Muscle of leg (tissue), 16 donors: ENCODE measurements at places on chromosomes 3 and 15.

DNA sequence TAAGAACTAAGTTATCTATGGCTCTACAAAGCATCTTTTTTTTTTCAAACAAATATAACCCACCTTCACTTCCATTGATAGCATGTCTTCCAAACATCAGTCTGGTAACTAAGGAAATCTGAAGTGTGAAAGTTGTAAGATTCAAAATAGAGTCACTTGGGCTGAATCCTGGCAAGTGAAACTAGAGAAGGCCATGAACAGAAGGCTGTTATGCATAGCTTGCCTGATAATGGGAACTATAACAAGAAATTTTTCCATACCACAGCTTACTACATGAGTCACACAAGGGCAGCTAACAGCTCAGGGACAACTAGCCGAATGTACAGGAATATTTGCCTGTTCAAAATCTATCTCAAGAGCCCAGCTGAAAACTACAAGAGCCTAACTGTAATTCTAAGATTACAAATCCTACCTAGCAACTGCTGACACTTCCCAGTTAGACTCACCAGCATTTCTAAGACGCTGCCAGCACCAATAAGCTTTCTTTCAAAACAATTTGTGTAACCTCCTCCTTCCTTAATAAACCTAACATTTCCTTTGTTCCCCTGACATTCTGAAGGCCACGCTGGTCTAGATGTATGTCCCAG lies 1066.5 kb downstream of the PLOD2 start:
- DNase-seq: peak; percentile 41

GRCh38 chr3:143001369-143002082 lies at the start of gene U2SURP:
Gene U2SURP, plus strand, starts transcription at chr3:143001570. Its CDS starts 59 bp downstream, at chr3:143001629.
- peak; percentile 100 for DNase-seq

GRCh38 chr3:189772584-189772983 lies 141.4 kb downstream of the TP63 start:
- DNase-seq: peak; percentile 22

- DNase-seq: no peak
Observed at GRCh38 chr3:150446470-150446977, 38.4 kb downstream of the TSC22D2 start.

GRCh38 chr3:130088061-130088460 lies 6.4 kb downstream of the ALG1L2 start:
- DNase-seq: no peak

- no peak for DNase-seq
Observed at GRCh38 chr3:106341586-106342162, 472.9 kb upstream of the CBLB start.

DNA sequence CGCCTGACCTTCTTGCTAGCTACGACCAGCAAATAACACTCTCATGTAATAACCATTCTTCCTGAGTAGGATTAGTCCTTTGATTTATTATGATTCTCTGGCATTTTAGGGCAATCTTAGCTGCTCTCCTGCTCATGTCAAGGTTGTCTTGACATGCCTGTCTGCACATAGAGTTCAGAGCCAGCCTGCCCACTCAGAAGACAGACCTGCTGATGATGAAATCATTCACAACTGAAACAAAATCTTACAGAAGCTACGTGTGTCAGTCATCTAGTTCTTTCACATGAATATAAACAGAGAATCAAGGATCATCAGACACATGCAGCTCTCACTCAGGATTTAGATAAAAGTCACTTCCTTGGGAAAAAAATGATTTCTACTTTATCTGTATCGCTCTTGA lies 173.6 kb upstream of the LYSMD4 start:
- DNase-seq: no peak

DNA sequence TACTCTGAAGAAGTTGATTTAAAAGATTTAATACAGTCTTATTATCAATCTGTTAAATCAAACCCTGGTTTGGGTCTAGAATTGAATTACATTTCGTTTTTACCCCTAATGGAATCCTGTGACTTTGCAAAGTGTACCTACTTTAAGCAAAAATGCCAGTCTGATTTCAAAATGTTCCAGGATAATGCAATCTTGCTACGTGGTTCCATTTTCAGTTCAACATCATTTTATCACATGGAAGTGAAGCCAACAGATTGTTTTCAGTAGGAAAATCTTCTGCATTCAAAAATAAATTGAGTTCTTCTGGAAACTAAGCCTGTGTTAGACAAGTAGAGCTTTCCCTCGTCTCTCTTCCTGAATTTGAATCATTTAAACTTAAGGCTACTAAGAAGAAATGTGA lies 356.4 kb downstream of the CHST2 start:
- no peak for DNase-seq

- peak; percentile 63 for DNase-seq
Observed at GRCh38 chr3:141114816-141115460, 63.8 kb downstream of the SPSB4 start.

DNA sequence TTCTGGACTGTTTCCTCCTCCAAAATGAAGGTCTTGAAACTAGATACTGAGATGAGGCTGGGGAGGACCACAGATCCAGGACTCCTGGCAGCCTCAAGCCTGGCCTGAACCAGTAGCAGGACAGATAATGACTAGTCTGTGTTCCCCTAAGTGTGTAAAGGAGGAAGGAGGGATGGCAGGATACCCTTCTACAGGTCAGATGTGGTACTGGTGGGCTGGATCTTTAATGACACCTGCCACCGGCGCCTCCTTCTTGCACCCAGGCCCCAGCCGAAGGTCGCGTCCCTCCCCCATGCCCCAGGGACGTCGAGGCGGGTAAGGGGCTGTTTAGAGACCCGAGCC lies 556 bp downstream of the USP19 start:
- DNase-seq: no peak

DNA sequence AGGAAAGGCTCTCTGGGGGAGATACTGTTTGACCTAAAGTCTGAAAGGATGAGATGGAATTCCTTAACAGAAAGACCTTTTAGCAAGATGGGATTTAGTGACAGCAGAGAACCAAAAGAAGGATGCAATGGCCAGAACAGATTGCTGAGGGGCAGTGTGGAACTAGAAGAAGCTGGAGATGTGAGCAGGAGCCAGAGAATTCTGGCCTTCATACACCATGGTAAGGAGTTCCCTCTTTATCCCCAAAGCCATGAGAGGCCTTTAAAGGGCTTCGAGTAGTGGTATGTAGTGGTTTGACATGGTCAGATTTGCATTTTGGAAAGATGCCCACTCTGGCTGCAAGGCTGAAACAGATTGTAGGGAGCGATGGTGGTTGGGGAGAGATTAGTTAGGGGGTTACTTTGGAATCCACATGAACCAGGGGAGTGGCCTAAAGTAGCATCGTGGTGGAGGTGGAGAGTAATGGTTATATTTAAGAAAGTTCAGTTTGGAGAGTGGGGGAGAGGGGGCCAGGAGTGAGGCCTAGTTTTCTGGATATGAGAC lies 34.0 kb upstream of the NPHP3 start:
- DNase-seq: peak; percentile 6

GRCh38 chr3:39329493-39329892 lies at the start of gene CCR8:
Gene CCR8, plus strand, starts transcription at chr3:39329709. Its CDS starts 2,623 bp downstream, at chr3:39332332.
- DNase-seq: no peak
